ENCODE measurements at places on chromosomes 5 and 9.

DNA sequence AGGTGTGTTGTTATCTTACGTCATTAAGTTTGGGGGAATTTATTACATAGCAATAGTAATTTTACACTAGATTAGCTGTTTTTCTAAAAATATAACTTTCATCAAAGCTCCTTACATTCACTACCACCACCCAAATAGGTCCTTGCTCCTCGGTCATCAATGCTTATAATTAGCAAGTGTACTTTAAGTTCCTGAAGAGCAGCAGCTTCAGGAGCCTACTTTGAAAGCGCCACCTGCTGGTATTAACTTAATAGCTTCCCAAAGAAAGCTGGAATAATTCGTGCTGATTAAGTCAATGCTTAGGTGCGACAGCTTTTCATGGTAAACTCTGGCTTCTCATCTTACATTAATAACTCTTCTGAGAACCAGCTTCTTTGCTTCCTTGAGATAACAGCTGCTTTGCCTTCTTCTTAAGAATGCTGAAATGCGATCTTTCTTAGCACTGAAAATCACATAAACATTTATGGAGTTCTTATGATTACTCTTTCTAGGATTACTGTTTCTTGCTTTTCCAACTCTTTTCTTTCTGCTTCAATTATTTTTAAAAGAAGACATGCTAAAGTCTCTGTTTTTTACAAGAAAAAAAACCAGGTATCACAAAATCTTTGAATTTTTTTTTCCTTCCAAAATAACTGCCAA lies 10.0 kb upstream of the C5 start:
- peak; percentile 83 for DNase-seq

- no peak for DNase-seq
Observed at GRCh38 chr5:124182133-124182532, 564.3 kb downstream of the ZNF608 start.

DNA sequence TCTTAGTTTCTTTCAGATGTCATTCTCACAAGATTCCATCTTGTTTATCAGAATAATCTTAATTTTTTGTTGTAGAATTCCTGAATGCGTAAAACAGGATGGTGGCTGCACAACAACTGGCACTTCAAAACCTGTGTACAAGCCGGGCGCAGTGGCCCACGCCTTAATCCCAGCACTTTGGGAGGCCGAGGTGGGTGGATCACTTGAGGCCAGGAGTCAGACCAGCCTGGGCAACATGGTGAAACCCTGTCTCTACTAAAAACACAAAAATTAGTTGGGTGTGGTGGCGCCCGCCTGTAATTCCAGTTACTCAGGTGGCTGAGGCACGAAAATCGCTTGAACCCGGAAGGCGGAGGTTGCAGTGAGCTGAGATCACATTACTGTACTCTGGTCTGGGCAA lies 10.5 kb upstream of the CCNB1 start:
- no peak for DNase-seq

GRCh38 chr9:15116130-15116580 lies 190.9 kb downstream of the TTC39B start:
- no peak for DNase-seq

DNA sequence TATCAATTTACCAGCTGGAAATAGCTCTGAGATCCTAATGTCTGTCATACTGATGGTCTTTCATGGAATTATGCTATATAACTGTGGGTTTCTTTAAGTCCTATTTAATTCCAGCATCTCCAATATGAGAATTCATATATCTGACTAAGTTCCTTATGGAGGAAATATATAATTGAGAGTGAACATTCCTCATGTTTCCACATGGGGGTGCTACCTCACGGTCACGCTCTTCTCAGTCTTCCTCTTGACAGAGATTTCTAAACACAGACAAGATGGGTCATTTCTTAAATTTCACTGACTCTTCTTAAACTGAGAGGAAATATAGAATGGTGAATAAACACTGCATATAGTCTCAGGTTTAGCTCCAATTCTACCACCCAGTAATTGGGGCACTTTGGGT lies 212.1 kb downstream of the SLF1 start:
- DNase-seq: peak; percentile 52

DNA sequence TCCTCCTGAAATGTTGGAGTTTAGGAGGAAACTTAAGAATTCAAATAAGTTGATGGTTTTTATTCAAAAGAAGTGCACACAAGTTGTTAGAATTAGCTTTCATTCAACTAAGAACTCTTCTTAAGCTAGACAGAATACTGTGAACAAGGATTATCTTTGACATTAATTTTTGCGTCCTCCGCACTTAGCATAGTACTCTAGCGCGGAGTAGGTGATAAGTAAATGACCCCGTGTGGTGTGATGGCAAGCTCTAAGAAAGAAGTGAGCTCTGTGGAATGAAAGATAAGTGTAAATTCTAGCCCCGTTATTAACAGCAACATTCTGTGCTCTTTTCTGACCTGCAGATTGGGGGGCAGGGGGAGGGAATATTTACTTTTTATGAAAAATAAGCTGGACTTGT lies 1.0 kb downstream of the BRIX1 start:
- DNase-seq: peak; percentile 20

- DNase-seq: no peak
Observed at GRCh38 chr9:100674419-100675122, 96.7 kb downstream of the CAVIN4 start.

- DNase-seq: no peak
Observed at GRCh38 chr9:91156451-91157234, 205.1 kb downstream of the AUH start.

GRCh38 chr5:40260361-40260760 lies 419.4 kb upstream of the PTGER4 start:
- no peak for DNase-seq

- DNase-seq: peak; percentile 52
Observed at GRCh38 chr9:129109952-129110739, 447 bp downstream of the CRAT start.
